Left lung (tissue), 14 donors: ENCODE measurements at places on chromosomes 5 and 9. TPM values are rescaled to one million over a fixed set of nuclear protein-coding genes. Genes with fewer than 3 reads are reported as not detected.

DNA sequence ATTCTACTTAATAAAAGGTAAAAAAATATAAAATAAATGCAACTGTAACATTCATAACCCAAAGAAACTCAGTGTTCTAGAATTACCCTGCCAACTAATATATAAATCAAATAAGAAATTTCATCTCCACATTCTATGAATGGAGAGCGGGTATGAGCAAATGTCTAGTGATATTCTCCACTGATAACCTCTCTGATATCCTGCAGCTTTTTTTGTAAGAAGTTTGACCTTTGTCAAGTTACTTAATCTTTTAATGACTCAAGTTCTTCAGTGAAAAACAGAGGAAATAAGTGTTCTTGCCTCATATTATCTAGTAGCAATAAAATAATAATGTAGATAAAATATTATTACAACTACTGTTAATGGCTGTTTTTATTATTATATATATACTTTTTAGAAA, 1275.6 kb upstream of the CDH9 start:
- DNase-seq: no peak

Gene TMEM215
- 0.07 TPM for polyA plus RNA-seq

Gene PAIP2
- 137 TPM for polyA plus RNA-seq

- no peak for DNase-seq
These were observed 16.2 kb downstream of the PBX3 start for GRCh38 chr9:125763394-125763801.

DNA sequence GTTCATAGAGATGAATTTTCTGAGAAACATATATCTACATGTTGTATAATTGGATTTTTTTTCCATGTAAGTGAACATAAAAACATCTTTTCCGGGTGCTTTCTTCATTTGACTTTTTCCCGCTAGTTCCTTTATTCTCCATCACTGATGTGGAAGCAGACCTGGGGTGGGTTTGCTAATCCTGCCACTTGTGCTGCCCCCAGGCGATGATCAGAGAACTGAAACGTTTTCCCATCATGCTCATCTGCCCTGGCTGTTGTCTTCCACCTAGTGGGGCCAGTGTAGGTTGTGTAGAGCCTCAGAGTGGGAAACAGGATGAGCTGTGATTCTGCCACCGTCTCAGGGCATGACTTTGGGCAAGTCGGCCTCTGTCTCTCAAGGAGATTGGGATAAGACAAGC, 34.2 kb upstream of the TGFBR1 start:
- DNase-seq: no peak

DNA sequence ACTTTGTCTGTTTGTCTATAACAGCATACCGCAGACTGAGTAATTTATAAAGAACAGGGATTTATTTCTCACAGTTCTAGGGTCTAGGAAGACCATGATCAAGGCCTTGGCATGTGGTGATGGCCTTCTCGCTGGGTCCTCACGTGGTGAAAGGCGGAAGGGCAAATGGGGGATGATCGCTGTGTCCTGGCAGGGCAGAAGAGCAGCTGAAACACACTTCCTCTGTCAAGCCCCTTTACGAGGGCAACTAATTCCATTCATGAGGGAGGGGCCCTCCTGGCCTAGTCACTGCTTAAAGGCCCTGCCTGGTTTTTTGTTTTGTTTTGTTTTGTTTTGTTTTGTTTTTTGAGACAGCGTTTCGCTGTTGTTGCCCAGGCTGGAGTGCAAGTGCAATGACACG, 41.9 kb upstream of the UBTD2 start:
- no peak for DNase-seq

- DNase-seq: no peak
These were observed 164.9 kb upstream of the SLC27A6 start for GRCh38 chr5:128800377-128800776.

Gene PCYOX1L
- polyA plus RNA-seq: 17.2 TPM

GRCh38 chr5:43728581-43728980, 125.6 kb downstream of the NNT start:
- no peak for DNase-seq

Gene C9orf43
- polyA plus RNA-seq: 0.53 TPM

- DNase-seq: no peak
These were observed 4.8 kb downstream of the DNAJB5 start for GRCh38 chr9:34994260-34994899.

Gene HMCN2
- polyA plus RNA-seq: 2.5 TPM

Gene DND1
- 1.1 TPM for polyA plus RNA-seq

DNA sequence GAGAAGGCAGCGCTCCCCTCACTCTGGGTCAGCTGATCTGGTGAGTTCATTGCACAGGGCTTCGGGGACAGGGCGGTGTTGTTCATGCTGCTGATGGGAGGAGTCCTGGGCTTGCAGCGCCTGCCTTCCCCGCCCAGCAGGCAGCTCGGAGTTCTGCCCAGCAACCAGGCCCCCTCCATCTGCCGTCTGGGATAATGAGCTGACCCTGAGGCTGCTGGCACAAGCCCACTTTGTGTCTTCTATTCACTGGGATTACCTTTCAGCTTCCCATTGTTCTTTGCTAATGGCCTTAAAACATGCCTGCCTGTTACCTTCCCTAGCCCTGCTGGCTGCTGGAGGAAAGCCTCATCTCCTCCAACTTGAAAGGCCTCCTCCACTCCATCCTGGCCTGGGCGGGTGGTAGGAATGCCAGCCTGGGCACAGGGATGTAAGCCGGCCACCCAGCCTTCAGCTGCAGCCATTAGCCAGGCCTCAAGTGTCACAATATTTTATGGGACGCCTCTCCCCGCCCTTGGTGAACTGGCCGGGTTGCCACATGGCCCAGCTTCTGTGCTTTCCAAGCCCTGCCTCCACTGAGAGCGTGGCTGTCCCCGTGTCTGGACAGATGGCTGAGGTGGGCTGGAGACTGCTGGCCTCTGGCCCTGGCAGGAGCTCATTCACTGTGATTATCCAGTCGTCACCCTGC, 70.4 kb downstream of the GADD45G start:
- no peak for DNase-seq

Gene LCN9
- not detected for polyA plus RNA-seq

DNA sequence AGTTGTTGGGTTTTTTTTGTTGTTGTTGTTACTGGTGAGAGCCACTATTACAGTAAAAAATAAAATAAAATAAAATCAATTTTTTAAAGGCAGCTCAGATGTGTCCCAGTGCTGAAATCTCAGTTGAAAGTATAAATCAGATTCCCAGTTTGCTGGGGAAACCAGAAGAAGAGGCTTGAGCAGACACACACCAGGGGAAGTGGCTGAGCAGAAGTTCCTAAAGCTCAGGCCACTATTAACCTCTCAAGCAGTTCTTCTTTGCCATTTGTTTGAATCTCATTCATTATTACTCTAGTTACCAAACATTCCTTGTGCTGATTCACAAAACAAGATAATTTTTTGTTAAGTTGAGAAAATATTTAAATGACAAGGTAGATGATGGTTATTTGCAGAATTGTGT, 70.9 kb upstream of the ZSWIM6 start:
- no peak for DNase-seq

GRCh38 chr5:6550628-6551027, 82.2 kb downstream of the NSUN2 start:
- DNase-seq: no peak

GRCh38 chr9:77221431-77221830, 44.1 kb downstream of the VPS13A start:
- no peak for DNase-seq

Gene SPATA31E1
- not detected for polyA plus RNA-seq

- DNase-seq: no peak
These were observed 28.5 kb downstream of the ESM1 start for GRCh38 chr5:54956922-54957321.

DNA sequence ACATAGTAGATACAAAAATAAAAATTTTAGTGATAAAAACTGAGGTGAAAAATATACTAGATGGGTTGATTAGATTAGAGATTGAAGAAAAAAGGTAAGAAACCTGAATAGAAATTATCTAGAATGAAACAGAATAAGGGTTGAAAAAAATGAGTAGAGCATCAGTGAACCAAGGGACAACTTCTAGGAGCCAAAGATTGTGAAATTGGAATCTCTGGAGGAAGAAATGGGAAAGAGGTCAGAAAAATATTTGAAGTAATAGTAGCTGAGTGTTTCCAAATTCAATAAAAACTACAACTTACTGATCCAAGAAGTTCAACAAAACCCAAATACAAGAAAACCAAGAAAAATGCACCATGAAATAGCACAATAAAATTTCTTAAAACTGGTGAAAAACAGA, 116.6 kb upstream of the STARD4 start:
- no peak for DNase-seq

Gene C9orf57
- not detected for polyA plus RNA-seq

Gene SWI5
- 31.2 TPM for polyA plus RNA-seq

Gene TMEM203
- 30.4 TPM for polyA plus RNA-seq

DNA sequence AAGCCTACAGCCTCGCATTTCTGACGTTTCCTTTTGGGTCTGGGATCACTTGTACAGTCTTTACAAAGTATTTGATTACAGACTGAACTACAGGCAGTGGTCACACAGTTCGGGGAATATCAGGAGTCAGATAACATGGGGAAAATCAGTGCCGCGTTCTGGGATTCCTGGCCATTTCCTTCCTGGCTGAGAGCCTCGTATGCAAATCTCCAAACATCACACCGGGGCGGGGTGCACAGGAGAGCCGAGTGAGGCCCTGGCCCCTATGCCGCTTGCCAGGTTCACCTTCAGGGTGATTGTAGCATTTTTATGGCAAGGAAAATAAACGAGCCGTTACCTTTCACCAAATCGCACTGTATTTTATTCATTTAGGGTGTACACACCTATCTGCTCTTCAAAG, 29.6 kb upstream of the SLC9A3 start:
- no peak for DNase-seq

GRCh38 chr5:1412621-1413020, 32.6 kb downstream of the SLC6A3 start:
- DNase-seq: no peak

GRCh38 chr9:34690983-34691935, at the start of gene CCL19:
TSS of gene CCL19 (minus strand) at chr9:34691276. CDS start at chr9:34691139, 137 bp downstream.
- DNase-seq: no peak

DNA sequence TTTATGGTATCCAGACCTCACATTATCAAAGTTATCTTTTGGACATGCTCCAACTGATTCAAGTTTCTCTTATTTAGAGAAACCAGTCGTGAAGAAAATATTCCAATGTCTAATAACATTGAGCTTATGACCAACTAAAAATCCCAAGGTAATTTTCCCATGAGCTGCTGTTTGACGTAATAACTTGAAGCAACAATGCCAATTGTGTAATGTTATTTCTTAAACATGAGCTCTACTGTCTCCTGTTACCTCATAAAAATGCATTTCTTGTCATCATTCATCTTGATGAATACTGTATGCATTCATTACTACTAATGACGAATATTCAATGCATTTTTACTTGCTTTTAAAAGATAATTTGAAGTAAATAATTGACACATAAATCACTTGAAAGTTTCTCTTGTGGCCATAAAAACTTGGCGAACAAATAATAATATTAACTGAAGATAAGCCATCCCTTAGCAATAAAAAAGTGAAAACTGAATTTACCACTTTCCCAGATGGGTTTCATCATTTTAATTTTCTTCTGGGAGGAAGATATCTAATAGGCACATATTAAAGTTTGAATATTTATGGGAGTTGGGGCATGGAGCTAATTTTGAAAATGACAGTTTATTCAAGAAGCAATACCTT, 424 bp upstream of the MARCOL start:
- DNase-seq: no peak

GRCh38 chr5:994821-995220, 13.8 kb upstream of the NKD2 start:
- no peak for DNase-seq

GRCh38 chr9:128415281-128415680, 5.4 kb upstream of the CERCAM start:
- no peak for DNase-seq

GRCh38 chr5:1934801-1935429, 52.2 kb upstream of the IRX4 start:
- DNase-seq: no peak

GRCh38 chr9:88076286-88077070, 61.8 kb downstream of the SPATA31C2 start:
- peak; percentile 75 for DNase-seq

DNA sequence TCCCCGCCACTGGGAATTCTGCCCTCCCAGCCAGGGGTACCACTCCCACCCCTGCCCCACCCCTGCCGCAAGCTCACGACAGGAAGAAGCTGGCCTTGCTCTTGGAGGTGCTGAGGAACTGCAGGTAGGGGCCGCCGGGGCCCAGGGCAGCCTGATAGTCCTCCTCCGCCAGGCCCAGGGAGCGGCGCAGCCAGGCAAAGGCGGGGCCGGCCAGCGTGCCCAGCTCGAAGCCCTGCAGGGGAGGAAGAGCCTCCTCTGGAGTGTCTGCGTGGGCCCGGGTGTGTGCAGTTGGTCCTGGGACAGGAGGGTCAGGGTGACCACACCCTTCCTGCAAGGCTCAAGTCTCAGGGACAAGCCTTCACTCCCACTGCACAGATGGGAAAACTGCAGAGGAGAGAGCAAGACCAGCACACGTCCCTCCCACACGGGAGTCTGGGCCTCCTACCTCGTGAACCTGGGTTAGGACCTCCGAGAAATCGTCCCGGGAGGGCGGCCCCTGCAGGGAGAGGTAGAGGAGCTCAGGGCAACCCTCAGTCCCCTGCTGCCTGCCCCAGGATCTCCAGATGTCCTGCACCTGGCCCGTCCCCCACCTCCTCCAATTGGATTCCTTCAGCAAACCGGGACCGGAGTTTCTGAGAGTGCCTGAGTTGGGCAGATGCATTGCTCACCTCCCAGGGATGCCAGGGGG, 2.4 kb downstream of the PIP5KL1 start:
- DNase-seq: no peak

DNA sequence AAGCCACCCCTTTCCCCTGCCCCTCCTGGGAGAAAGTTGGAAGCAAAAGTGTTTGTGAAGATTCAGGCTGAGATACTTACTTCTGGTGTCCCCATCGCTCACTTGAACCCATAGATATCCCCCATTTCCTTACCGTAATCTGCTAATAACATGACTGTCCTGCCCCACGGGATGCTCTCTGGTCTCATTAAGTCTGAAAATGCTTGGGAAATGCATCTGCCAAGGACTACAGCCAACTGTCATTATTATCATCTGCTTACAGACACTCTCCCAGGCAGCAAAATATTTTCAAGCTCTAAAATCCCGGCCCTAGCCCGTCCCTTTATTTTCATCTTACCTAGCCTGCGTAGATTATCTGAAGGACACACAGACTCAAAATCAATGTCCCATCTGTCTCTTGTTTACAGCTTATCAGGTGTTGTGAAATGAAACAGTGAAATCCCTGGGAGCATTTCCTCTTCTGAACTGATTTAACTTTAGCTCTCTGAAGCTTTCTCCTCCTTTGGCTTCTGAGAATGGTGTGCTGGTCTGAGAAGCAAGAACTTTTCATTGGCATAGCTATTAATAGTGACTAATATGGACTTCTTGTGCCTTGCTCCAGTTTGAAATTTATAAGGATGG, 126.9 kb upstream of the OSMR start:
- DNase-seq: no peak

Gene SOHLH1
- polyA plus RNA-seq: not detected

GRCh38 chr5:103366918-103367549, 108.5 kb downstream of the MACIR start:
- DNase-seq: peak; percentile 52
